ENCODE measurements at places on chromosomes 4 and X.

DNA sequence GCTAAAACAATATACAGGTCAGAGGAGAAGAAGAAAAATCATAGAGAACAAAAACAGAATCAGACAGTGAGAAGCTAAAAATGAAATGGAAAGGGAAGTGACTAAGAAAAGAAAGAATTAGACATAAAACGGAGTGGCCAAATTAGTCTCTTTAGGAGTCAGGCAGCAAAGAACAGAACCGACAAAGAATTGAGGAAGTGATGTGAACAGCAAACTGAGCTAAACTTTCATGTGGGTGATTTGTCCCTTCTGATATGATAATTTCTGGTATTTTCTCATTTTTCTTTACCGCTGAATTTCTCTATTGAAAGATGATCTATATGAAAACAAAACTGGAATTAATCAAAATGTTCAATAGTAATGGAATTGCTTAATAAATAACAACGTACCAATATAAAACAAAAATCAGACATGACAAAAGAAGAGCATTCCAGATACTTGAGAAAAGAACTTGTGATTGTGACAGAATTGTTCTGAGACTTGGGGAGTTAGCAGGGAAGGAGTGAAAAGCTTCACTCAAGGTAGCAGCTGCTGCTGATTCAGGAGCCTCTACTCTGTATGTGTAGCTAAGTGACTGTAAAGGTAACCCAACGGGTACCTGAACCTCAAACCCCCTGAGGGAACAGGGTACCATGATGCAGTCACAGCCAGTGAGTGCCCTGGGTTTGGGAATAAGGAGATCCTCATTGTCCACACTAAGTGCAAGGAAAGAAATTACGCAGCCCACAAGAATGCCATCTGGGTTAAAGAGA lies 8.8 kb downstream of the TAPT1 start:
- DNase-seq, result no peak

DNA sequence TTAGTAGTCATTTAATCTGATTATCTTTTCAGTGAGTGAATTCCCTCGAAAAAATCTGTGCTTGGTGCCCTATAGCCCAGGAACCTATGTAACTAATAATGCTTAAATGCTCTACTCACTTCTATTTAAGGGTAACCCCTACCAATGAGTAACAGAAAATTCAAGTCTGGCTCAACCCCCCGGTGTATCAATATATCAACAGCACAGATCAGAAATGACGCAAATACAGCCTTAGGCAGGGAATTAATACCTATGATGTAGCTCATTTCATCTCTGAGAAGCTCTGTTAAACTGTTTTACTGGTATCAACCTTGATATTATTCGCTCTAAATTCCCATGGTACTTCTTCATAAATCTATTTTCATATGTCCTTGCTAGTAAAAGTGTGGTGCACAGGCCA lies 28.6 kb downstream of the PDGFC start:
- DNase-seq, result no peak

- DNase-seq, result no peak
Measured at GRCh38 chr4:17544831-17545234, 29.9 kb downstream of the CLRN2 start.

GRCh38 chrX:10749113-10749512 lies 128.7 kb upstream of the MID1 start:
- no peak for DNase-seq

DNA sequence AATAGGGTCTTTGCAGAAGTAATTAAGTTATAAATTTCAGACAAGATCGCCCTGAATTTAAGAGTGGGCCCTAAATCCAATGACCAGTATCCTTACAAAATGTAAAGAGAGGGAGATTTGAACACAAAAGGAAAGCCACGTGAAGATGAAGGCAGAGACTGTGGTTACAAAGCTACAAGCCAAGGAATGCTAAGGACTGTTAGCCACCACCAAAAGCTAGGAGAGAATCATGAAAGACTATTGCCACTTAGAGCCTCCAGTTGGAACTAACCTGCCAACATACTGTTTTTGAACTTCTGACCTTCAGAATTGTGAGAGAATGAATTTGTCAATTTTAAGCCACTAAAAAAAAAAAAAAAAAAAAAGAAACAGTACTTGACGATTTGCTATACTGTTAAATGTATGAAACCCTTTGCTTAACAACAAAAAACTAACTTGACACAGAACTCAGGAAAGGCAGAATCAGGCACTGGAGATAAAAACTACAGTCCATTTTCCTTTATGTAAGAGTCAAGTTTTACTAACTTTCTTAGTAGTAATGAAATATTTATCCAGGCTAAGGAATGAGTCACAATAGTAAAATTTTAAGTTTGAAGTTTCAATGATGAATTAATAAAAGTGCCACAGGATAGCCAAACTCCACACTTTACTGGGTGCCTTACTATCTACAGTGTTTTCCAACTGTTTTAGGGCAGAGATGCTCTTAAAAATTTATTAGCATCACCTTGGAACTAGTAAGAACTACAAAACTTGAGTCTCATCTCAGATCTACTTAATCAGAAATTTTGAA lies 25.1 kb downstream of the DHX15 start:
- no peak for DNase-seq

GRCh38 chr4:130545171-130545570 lies 1449.2 kb downstream of the C4orf33 start:
- no peak for DNase-seq

- DNase-seq, result no peak
Measured at GRCh38 chr4:55910140-55910539, 38.6 kb upstream of the CEP135 start.

GRCh38 chr4:68997040-68997439 lies 45.4 kb upstream of the UGT2A3 start:
- DNase-seq, result no peak

GRCh38 chr4:133544097-133544496 lies 395.0 kb downstream of the PCDH10 start:
- DNase-seq, result no peak

DNA sequence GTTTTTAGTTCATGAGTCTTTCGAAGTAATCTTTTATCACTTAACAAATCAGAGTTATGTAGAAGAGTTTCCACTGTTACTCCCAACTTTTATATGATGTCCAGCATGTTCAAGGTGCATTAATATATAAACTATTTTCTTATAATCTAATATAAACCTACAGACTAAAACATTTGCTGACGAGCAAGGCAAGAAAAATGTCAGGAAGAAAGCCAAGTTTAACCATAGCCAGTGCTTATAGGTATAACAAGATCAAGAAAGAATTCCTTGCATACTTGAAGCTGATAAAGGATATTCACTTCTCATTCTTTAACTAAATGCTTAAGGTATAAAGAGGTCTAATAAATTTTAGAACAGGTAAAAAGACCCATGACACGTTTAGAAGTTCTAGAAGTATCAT lies 167.7 kb downstream of the NPNT start:
- DNase-seq, result no peak

DNA sequence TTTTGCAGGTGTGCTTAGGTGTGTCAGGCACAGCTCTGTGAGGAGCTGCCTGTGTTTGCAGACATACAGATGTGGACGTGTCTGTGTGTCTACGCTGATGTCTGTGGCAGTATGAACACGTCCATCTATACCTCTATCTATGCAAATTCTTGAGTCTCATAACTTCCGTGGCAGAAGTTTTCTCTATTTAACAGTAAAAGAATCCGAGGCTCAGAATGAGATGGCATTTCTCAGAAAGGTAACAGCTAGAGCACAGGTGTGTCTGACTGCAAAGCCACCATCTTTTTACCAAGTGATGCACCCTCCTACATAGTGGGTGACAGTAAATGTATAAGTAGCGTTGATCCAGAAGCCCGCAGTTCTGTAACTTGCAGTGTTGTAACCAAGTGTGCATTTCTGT lies 39.9 kb upstream of the CYP4V2 start:
- DNase-seq, result no peak

- no peak for DNase-seq
Measured at GRCh38 chr4:70280567-70280966, 38.2 kb downstream of the CSN3 start.

DNA sequence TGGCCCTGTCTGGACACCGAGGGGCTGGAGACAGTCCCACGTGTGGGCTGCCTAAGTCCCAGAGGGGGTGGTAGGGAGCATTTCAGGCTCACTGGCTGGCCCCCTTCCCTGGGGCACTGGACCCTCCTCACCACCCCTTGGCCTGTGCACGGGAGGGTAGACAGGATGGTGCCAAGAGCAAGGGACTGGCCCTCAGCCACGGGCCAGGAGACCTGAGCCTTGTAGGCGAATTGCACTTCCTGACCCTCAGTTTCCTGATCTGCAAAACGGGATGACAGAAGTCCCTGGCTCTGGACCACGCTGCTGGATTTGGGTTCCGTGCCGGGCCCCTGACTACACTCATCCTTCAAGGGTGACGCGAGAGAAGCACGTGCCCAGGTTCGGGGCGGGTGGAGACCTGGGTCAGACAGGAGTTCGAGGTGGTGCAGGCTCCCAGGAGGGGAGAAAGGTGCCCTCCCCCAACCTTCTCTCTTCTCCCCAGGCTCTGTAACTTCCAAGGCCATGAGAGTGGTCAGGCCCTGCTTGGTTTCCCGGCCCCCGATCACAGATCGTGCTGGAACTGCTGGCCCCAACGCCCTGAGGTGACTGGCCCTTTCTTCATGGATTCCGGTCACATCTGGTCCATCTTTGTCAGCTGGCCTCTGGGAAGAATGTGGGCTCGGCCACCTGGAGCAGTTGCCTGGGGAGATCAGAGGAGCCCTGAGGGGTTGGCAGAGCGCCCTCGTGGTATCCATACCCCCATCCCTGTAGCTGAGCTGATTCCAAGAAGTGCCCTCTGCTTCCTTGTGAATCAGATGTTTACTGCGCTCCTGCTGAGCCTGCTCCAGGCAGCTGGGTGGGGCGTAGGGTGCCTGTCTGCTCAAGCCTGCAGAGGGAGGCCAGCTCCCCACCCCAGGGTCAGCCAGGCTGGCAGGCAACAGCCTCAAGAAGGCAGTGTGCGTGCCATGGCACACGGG lies 3.3 kb downstream of the SH3BP2 start:
- no peak for DNase-seq

GRCh38 chrX:47556045-47556623 lies 4.9 kb upstream of the ARAF start:
- DNase-seq, result peak; percentile 75

DNA sequence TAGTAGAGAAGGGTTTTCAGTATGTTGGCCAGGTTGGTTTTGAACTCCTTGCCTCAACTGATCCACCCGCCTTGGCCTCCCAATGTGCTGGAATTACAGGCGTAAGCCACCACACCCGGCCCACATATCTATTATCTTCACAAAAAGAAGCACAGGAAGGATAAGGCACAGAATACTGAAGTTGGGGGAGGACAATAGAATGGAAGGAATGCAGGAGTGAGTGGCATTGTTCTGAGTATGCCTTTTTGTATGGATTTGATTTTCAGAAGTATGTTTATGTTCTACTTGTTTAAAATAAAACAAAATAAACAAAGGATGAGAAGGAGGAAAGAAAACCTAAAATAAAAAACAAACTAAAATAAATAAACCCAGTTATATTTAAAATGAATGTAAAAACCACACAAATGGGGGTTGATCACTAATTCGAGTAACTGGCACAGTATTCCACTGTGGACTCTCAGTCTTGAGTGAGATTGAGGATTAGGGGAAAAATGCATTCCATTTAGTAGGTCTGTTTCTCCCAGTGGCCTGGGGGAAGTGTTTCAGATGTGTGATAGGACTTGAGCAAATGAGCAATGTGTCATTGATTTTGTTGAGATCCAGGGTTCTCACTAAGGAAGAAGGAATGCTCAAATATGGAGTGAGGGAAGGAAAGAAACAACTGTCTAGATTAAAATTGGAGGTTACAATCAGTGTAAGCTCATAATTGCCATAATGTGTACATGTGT lies 109.0 kb upstream of the C1QTNF7 start:
- no peak for DNase-seq

GRCh38 chr4:41257257-41257901 lies 651 bp downstream of the UCHL1 start:
- no peak for DNase-seq

GRCh38 chrX:68659385-68659784 lies 11.9 kb downstream of the STARD8 start:
- DNase-seq, result no peak

GRCh38 chr4:168384437-168385141 lies 66.0 kb upstream of the DDX60 start:
- DNase-seq, result no peak

GRCh38 chrX:10109695-10110094 lies 47.1 kb upstream of the CLCN4 start:
- DNase-seq, result no peak

- no peak for DNase-seq
Measured at GRCh38 chr4:166039822-166040221, 166.8 kb downstream of the TLL1 start.

GRCh38 chr4:64157397-64157796 lies 251.9 kb downstream of the TECRL start:
- DNase-seq, result no peak

DNA sequence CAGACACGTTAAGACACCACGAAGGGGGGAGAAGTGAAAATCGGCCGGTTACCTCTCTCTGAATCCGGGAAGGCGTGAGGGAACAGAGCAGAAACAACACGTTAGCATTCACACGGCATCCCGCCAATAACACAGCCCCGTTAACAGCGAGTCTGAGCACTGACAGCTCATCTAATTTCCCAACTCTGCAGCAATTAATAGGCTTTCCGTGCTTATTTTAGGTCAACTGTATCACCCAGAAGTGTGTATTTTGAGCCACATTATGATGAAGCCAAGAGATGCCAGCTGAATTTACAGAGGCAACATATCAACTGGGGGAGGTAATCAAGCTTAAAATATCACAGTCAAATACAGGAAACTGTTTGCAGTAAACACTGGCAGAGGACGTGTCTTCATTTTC lies 92.6 kb downstream of the NSUN7 start:
- DNase-seq, result no peak

- DNase-seq, result no peak
Measured at GRCh38 chr4:44996276-44996845, 270.0 kb upstream of the GNPDA2 start.

DNA sequence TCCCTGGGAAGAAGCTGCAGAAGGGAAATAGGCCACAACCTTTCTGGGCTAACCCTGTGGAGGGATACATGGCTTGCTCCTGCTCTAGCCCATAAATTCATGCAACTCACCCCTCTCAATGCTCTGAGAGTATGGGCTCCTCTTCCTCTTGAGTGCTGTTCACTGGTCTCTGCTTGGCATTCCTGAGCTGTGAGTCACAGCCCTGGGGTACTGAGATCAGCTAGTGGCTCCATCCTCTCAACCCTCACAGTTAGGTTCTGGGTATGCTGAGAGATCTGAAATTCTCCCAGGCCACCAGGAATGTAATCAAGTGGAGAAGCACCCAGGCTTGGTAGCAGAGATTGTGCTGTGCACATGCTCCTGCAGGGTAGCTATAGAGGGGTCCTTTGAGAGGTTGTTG lies 60.6 kb upstream of the SPANXN2 start:
- DNase-seq, result no peak

DNA sequence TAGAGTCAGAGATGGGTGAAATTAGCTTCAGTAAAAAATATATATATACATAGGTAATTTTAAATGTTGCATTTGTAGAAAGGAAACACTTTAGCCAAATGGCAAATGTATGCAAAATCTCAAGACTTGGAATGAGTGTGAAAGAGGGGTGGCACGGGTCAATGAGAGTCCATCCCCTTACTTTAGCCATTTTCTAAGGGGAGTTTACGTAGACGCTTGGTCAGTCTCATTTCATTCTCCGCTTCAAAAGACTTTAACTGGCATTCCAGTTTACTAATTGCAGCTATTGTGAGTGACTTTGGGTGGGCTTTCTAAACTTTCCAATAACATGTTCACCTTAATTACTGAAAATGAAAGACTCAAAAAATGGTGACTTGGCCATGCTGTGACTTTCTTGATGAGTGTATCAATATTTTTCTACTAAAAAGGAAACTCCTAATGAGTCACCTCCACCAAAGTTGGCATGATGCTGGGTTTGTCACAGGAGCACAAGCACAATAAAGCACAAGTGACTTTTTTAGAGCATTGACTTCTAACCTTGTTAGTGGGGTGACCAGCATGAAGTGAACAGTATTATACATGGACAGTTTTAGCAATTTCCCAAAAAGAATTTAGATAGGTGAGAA lies 356.0 kb upstream of the RASGEF1B start:
- no peak for DNase-seq
